ENCODE measurements at places on chromosomes 5 and 9. TPM values are rescaled to one million over a fixed set of nuclear protein-coding genes. Genes with fewer than 3 reads are reported as not detected.

The EHMT1 gene
- 80.6 TPM for total RNA-seq

The TMEM174 gene
- not detected for total RNA-seq

The IL5 gene
- not detected for total RNA-seq

The NTNG2 gene
- total RNA-seq = 2.6 TPM

The CMBL gene
- total RNA-seq = not detected

The CXXC5 gene
- total RNA-seq = 1.9 TPM

The UBE2QL1 gene
- 0.45 TPM for total RNA-seq

The HEMGN gene
- 0.34 TPM for total RNA-seq

The GPR150 gene
- total RNA-seq = 0.60 TPM

The ZFP37 gene
- total RNA-seq = 0.55 TPM

The DCANP1 gene
- total RNA-seq = 0.08 TPM

The SSBP2 gene
- 36.3 TPM for total RNA-seq

The DRD1 gene
- not detected for total RNA-seq

The DMRT3 gene
- total RNA-seq = not detected

Measured in CD4-positive, alpha-beta T cell (primary cell).